ENCODE measurements at places on chromosomes 16 and 17.

GRCh38 chr16:89401641-89402445, 88.5 kb downstream of the ANKRD11 start:
- DNase-seq: peak; percentile 49

GRCh38 chr16:28910086-28911031, 14.7 kb downstream of the RABEP2 start:
- no peak for DNase-seq

DNA sequence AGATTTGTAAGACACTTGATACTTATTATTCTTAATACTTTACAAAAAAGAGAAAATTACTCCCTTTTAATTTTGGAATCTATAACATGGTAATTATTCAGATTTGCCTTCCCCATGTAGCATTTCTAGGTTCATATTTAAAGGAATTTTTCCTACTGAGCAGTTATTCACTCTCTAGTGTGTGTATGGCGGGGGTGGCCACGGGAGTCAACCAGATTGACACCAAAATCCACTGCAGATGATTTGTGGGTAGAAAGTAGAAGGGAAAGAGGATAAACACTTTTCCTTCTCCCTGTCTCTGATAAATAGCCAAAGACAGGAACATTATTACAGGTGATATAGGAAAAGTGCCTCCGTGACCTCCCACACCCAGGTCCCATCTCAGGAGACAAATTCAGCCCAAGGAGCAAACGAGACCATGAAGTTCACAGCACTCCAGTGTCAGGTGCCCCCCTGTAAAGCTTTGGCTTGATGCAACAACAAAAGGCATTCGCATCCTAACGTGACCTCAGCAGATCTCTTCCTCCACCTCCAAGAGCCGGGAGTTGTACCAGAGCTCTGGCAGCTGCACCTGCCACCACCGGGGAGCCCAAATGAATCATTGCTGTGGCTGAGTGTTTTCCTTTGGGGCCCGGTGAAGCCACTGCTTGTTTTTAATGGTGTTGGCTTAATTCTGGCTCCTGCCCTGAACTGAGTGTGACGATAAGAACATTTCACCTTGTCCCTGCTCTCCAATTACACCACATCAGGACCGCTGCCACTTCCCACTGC, 92.7 kb upstream of the NOL11 start:
- DNase-seq: no peak

GRCh38 chr17:66704858-66705520, 129.9 kb upstream of the CACNG5 start:
- no peak for DNase-seq

DNA sequence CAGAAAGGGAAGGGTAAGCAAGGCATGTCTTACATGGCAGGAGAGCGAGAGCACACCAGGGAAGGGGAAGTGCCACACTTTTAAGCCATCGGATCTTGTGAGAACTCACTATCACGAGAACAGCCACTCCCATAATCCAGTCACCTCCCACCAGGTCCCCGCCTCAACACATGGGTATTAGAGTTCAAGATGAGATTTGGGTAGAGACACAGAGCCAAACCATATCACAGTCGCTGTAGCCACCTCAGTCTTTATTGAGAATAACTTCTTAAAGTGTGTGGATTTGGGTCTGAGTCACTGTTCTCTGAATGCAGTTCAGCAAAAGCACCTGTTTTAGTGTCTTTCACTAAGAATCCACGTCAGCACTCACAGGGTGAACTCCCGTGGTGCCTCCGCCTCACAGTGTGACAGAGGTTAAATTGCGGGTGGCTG, 195.2 kb upstream of the CHMP6 start:
- no peak for DNase-seq

DNA sequence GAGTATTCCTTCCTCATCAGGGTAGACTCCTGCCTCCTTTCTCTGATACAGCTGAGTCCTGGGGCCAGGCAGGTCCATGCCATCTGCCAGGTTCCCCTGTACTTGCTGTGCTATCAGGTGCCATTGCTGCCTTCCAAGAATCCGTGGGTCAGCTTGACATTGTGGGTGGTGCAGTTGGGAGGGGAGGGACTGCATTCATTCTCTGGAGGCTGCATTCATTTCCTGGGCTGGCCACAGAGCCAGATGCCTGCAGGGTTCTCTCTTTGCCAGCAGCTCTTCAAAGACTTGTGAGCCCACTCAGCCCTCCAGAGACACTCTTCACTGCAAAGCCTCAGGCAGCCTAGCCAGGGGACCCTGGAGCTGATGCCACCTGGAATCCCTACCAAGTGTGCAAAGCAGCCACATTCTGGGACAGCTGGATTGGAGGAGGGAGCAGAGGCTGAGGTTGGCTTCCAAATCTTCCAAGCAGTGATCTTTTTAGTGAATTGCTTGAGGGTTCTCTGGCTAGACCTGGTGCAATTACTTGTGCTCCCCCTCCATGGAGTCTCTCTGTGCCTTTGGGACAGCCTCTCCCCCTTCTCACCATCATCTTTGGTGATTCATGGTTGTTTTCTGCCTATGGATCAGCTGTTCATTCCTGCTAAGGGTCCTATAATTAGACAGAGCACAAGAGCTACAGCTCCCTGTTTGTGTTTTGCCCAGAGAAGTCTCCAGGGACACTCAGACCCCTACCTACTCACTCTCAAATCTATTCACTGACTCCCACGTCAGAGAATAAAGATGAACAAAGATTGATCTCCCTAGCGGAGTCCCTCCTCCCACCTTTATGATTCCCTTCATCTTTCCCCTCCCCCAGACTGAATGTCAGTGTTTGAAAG, 20.9 kb downstream of the ANKFN1 start:
- DNase-seq: no peak

GRCh38 chr17:12320286-12320685, 299.6 kb downstream of the MAP2K4 start:
- DNase-seq: no peak

Measured in hindlimb muscle (tissue), 1 donor.